ENCODE measurements at places on chromosomes 4 and X. TPM values are rescaled to one million over a fixed set of nuclear protein-coding genes. Genes with fewer than 3 reads are reported as not detected.

The IL3RA gene
- 1.5 TPM for total RNA-seq

The CFAP299 gene
- total RNA-seq, result not detected

The MAOB gene
- 42.6 TPM for total RNA-seq

The TMPRSS11B gene
- total RNA-seq, result not detected

The MAOA gene
- total RNA-seq, result 115 TPM

The FSTL5 gene
- total RNA-seq, result not detected

The BMX gene
- total RNA-seq, result 1.2 TPM

The TMEM255A gene
- total RNA-seq, result 0.06 TPM

The EIF2S3 gene
- 110 TPM for total RNA-seq

The HPGD gene
- total RNA-seq, result 4.1 TPM

The LINC00632 gene
- 32.0 TPM for total RNA-seq

The TASL gene
- 0.34 TPM for total RNA-seq

The KCND1 gene
- total RNA-seq, result 0.30 TPM
